SIG-M5 (cell line): ENCODE measurements at places on chromosomes 1 and 21.

- no peak for DNase-seq
Observed at GRCh38 chr1:22868331-22868730, 104.3 kb downstream of the LACTBL1 start.

DNA sequence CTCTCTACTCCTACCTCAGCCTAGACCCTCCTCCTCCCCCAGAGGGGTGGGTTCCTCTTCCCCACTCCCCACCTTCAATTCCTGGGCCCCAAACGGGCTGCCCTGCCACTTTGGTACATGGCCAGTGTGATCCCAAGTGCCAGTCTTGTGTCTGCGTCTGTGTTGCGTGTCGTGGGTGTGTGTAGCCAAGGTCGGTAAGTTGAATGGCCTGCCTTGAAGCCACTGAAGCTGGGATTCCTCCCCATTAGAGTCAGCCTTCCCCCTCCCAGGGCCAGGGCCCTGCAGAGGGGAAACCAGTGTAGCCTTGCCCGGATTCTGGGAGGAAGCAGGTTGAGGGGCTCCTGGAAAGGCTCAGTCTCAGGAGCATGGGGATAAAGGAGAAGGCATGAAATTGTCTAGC lies 21.6 kb upstream of the VPS13D start:
- DNase-seq: no peak

DNA sequence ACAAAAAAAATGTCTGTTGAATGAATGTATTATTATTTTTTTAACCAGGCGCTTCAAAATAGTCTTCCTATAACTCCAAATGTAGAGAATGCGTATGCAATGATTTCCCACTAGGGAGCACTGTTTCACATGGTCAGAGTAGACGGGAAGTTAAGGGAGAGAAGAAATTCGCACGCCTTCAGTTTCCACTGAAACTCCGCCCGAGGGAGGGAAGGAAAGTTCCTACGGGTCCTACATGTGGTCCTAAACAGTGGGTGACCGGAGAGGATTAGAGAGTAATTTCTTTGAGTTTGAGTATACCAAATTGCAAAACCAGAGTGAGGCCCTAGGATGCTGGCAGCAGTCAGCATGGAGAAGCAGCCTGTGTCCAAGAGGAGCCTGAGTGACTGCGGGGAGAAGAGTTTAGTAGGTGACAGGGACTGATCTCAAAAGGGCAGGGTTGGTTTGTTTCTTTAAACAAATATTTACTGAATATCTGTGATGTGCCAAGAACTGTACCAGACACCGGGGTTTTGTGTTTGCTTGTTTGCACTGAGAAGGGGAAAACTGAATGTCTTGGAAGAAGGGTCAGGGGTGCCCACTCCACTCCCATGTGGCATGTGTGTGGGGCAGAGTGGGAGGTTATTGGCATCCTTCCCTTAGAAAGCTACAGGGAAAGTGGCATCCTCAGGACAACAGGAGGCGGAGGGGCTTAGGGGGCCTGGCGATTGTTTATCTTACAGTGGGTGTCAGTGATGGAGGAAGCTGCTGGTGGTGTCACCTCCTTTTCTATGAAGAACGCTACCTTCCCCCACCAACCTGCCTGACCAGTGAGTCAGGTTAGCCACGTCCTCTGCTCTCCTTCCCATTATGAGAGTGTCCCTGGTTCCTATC lies 22.8 kb downstream of the RNU5D-1 start:
- DNase-seq: no peak

- DNase-seq: no peak
Observed at GRCh38 chr1:100506217-100506616, 31.7 kb upstream of the GPR88 start.

DNA sequence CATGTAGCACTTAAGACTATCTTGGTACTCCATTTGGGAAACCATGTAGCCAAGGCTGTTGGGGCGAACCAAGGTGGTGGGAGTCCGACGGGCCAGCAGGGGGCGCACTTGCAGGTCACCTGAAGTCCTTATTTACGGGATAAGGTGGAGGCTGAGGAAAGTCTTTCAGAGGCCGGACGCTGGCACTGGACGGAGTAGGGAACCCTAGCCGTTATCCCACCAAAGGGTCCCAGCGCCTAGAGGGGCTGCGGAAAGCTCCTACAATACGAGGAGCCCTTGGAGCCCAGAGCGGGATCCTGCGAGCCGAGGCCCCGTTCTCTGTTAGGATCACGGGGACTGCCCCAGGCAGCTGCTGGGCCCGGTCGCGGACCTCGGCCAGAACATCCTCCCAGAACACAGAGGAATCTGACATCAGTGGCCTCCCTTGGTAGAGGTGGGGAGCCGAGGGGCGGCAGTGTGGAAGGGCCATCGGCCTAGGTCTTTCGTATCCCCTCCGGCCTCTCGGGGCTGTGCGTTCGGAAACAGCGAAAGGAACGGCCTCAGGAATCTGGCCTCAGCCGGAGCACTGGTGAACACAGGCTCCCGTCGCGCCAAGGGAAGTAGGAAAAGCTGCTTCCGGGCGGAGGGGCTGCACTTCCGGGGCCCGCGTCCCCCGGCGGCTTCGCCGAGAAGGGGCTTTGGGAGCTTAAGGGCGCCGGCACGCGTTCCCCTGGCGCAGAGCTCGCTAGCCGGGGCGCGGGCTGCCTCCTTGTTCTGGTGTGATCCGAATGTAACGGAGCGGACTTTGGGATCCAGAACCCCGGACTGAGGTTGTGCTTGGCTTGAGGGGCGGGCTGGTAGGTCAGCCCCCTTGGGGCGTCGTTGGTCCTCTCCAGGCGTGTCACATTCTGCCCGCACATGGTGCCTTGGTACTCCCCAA lies 29.9 kb upstream of the RPTN start:
- no peak for DNase-seq

DNA sequence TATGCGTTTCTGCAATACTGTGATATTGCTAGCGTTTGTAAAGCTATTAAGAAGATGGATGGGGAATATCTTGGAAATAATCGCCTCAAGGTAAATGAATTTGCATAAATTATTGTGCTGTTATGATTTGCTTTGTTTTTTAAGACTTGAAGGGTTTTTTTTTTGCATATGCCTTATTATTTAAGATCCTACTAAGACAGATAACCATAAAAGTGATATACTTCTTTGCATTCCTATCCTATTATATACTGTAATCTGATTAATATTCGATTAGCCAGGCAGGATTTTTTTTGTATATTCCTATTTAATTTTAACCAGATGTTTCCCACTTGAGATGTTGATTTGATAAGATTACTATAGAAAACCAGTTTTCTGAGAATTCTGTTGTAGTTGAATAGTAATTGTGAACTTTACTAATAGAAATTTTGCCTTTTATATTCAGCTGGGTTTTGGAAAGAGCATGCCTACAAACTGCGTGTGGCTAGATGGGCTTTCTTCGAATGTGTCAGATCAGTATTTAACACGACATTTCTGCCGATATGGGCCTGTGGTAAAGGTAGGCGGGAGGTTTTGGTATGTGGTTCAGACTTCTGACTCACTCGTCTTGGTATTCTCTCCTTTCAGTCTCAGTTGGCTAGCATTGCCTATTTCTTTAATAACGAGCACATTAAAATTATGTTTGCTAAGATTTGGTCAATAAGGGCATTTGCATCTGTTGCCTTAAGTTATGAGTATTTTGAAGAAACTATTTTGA lies 56.8 kb downstream of the ZBTB17 start:
- DNase-seq: no peak

DNA sequence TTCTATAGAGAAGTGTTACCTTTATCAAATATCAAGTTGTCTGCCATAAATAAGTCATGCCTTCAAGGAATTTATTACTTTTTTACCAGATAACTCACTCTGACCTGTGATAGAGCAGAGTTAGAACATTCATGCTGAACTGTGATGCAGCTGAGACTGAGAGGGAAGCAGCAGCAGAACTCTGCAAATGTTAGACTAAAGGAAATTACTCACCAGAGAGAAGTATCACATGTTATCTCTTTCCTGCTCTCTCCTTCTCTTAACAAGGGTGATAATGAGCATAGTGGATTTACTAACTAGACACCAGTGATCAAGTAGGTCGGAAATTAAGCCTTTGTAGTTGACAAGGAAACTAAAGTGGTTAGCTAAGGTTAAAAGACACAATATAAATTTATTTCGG lies 181.6 kb downstream of the RASAL2 start:
- no peak for DNase-seq

DNA sequence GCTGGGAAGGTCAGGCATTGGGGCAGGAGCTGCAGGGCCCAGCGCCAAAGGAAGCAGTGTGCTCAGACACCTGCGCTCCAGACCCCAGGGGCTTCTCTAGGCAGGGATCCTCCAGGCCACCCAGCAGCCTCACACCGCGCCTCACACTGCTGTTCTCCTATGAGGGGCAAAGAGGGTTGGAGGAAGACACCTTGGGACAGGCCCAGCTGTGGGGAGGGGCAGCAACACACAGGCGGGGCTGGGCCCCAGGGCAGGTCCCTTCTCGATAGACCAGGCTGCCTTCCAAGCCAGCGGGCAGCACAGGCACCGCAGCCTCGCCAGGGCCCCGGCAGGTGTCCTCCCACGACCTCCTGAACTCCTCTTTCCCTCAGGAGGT lies 20.7 kb upstream of the PRSS38 start:
- DNase-seq: no peak

GRCh38 chr1:42046761-42047507 lies 106.3 kb upstream of the GUCA2B start:
- DNase-seq: no peak

DNA sequence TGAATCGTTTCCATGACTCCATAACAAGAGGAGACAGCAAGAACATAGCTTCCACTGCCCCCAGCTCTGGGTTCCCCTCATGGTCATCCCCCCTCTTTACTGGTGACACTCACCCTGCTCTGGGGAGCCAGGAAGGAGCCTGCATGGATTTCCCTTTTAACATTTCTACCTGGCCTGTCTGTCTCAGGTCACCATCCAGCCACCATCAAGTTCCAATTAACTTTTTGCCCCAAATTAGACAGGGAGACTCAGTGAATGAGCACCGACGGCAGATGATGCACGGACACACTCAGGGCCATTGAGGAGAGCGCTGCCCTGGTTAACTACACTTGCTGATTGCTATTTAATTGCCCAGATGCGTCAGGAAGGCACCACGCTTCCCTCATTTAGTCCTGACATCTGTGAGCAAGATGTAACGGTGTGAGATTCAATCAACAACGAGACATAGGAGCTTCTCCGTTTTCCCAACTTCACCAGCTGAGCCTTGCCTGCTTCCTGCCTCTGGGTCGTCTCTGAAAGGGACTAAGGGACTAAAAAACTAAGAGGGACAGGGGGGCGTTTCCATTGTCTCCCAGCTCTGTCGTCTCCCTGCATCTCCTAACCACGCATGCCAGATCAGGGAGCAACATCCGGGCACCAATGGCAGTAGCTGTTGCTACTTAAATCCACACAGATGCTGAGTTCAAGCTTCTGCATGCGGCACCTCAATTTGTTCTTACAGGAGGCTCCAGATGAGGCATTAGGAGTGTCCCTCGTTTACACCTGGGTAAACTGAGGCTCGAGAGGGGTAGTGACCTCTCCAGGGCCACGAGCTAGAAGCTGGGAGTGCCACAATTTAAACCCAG lies 426.7 kb downstream of the NPHP4 start:
- DNase-seq: no peak

- DNase-seq: no peak
Observed at GRCh38 chr1:245583575-245584330, 429.0 kb downstream of the KIF26B start.

DNA sequence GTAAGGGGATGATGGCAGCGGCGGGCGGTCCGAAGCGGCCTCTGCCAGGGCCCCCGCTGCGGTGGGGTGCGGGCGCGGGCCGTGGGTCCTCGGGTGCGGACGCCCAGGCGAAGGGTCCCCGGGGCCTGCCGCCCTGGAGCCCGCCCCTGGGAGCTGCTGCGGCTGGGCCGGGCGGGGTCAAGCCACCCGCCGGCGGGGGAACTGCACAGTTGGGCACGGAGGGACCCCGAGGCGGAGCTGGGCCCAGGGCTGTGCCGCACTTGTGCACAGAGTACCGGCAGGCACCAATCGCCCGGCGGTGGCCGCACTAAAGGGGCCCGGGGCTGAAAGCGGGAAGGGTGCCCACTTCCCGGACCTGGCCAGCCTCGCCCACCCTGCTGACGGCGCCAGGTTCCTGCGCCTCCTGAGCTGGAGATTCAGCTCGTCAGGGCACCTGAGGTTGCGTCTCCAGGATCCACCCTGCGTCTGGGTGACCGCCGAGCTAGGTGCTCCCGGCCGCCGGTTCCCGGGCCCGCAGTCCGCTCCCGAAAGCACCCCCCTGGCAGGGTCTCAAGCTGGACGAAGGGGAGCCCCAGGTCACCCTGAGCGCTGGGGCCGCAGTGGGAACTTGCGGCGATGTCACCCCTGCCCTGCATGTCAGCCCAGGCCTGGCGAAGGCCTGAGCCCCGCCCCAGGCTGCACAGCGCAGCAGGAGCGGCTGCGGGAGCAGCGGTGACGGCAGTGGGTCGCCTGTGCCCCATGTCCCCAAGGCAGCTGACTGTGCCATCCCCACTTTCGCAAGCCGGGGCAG lies 56.7 kb upstream of the ETV3 start:
- no peak for DNase-seq

DNA sequence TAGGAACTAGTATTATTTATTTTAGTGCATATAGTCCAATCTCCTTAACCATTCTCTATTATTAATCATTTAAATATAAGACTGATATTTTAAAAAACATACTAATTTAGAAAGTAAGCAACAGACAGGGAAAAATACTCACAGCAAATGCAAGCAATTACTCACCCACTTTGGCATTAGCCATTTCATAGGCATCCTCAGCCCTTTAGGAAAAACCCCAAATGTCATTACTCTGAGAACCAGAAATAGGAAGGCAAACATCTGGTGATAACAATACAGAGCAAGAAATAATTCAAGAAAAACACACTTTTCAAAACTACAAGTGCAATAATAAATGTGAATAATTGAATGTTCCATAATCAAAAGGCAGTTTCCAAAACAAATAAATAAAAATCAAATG lies 545.1 kb downstream of the PLPP3 start:
- DNase-seq: no peak
